AG04450 (cell line): ENCODE measurements at places on chromosomes 7 and 10.

- no peak for DNase-seq
Observed at GRCh38 chr7:141355032-141355431, 196.2 kb upstream of the AGK start.

GRCh38 chr7:116805100-116805544 is 57.3 kb upstream of the CAPZA2 start:
- peak; percentile 26 for DNase-seq

- DNase-seq = no peak
Observed at GRCh38 chr10:124511205-124512039, 49.8 kb downstream of the LHPP start.

- DNase-seq = peak; percentile 48
Observed at GRCh38 chr7:128863433-128863989, 855 bp downstream of the ATP6V1F start.

GRCh38 chr10:132449051-132449810 is 52.2 kb downstream of the PWWP2B start:
- DNase-seq = no peak

DNA sequence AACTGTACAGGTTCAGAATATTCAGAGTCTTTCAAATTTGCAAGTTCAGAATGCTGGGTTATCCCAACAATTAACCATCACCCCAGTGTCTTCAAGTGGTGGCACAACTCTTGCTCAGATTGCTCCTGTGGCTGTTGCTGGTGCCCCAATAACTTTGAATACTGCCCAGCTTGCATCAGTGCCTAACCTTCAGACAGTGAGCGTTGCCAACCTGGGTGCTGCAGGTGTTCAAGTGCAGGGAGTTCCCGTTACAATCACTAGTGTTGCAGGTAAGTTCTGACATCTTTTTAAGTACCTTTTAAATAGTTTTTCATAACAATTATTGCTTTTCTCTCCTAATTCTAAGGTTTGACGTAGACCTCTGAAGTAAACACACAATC is 2.7 kb downstream of the SP4 start:
- DNase-seq = no peak

DNA sequence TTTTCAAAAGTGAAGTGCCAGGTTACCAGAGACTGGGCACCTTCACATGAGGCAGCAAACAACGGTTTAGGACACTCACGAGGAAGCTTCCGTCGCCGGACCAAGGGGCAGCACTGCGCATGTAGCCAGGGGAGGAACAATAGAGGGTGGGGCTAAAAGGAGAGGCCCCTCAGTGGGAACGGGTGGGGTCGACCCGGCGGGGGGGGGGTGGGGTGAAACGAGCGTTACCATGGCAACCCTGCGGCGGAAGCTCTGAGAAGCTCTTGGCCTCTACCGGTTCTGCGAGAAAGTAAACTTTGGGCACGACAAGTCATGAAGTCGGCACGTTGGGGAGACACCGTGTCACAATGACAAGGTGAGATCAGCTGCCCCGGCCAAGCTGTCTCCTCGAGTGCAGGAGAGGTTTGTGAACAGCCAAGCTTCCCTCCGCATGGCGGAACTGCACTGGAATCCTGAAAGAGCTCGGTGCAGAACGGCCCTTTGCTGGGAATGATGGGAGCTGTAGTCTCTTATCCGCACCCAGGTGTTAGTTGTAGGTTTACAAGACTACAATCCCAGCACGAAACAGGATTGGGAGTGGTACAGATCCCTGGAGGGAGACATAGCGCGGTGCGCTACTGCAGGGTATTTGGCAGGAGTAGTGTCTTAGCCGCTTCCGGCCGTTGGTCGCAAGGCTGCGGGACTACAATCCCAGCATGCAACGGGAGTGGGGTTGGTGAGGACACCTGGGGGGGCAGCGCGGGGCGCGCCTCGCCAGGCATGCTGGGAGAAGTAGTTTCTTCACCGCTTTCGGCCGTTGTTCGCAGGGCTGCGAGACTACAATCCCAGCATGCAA is 72.8 kb upstream of the ZNF722 start:
- DNase-seq = no peak
